Stimulated activated CD4-positive, alpha-beta T cell treated with anti-CD3 and anti-CD28 coated beads, Interleukin-15, amount 100 ng/mL, for 48 hours (primary cell): ENCODE measurements at places on chromosomes 5 and 9.

DNA sequence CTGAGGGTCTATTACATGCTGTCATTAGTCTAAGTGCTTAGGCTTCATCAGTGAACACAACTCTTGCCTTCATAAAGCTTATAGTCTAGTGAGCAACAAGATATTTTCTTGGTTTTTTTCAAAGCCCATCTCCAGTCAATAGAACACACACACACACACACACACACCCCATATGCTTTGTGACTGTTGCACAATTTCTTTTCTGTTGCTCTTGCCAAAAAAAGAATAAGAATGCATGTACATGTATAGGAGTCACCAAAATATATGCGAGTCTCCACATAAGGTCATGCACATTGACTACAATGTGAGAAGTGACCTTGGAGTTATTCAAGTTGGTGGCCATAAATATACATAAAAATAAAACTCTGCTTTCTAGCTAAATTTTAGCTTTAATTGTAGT is 351.5 kb upstream of the TLE4 start:
- no peak for DNase-seq

DNA sequence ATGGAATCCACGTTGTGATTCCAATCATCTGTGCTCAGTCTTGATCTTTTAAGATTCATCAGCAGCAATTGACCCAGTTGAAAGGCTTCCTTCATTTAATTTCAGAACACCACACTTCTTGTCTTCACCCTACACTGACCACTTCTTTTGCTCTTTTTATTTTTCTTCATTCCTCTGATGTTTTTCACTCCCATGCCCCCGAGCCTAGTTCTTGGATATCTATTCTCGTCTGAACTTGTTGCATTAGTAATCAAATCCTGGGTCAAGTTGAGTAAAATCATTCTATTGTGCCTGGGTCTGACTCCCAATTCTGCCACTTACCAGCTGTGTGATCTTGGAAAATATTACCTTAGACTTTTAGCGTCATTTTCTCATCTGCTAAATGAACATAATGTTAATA is 356.5 kb downstream of the CDH12 start:
- DNase-seq = no peak

GRCh38 chr5:90169078-90169477 is 240.5 kb downstream of the CETN3 start:
- DNase-seq = no peak

- no peak for DNase-seq
Measured at GRCh38 chr5:5588386-5588785, 165.9 kb downstream of the ICE1 start.

GRCh38 chr9:106700676-106701075 is 162.3 kb upstream of the ZNF462 start:
- no peak for DNase-seq

DNA sequence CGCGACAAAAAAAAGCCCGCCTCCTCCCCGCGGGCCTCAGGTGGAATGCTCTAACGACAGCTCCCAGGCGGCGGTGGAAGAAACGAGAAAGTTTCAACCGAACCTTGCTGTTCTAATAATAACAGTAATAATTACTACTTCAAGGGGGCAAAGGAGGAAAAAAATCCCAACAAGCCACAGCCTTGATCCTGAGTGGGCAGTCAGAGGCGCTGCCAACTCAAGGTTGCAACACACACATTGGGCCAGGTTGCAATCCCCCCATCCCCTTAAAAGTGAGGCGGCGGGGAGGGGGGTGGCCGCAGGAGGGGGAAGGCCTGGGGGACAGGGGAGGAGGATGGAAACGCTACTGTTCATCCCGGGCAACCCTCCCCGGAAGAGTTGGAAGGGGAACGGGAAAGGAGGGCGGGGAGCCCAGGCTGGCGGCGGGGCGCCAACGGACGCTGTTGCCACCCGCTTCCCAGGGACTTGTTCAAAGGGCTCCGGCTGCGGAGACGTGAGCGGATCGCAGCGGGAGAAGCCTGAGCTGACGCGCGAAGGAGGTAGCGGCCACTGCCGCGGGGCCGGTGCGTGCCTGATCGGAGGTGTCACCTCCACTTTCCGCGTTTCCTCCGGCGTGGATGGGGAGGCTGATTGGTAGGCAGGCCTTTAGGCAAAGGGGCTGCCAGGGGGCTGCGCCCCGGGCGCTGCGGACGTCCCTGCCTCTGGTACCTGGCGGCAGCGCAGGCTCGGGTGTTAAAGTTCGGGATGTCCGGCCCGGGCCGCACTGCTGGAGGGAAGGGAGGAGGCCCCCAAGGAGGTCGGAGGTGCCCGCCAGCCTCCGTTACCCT is 647 bp downstream of the SMARCA2 start:
- peak; percentile 41 for DNase-seq

DNA sequence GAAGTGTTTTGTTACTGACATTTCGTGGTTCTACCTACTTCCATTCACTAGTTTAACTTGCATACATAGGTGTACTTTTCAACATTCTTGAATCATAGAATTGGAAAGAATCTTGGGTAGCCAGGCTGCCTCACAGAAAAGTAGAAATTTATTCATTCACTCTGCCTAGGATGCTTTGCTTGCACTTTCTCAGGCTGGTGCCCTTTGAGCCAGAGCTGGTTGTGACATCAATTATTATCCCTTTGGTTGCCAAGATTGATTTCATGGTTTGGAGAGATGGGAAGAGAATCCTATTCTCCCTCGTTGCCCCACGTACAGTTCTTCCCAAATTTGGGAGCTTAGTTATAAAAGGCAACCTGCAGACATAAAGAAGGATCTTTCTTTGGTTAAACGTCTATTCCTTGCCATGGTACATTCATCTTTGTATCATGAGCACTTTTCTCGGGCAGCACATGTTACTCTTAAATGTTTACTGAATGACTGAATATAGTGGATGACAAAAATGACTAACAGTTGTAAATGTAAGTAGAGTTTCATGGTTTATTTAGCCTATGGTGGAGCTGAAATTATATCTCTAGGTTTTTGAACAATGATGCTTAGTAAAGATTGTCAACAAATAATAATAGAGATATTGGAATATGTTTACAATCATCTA is 195.5 kb downstream of the COMMD10 start:
- DNase-seq = no peak

DNA sequence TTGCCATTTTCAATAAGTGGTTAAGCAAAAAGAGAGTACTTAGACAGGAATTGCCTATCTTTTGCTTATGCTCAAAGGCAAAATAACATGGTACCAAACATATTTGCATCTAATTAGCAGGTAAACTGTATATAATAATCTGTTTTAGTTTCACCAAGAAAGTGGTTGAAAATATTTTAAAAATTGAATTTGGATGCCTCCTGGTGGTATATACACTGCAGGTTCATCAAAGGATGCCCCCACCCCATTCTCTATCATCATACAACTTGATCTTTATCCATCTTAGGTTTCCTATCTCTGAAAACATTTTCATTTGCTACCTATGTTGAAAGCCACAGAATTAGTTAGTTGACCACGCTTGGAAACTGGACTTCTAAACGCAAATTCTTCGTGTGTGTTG is 47.0 kb upstream of the MROH2B start:
- DNase-seq = no peak

DNA sequence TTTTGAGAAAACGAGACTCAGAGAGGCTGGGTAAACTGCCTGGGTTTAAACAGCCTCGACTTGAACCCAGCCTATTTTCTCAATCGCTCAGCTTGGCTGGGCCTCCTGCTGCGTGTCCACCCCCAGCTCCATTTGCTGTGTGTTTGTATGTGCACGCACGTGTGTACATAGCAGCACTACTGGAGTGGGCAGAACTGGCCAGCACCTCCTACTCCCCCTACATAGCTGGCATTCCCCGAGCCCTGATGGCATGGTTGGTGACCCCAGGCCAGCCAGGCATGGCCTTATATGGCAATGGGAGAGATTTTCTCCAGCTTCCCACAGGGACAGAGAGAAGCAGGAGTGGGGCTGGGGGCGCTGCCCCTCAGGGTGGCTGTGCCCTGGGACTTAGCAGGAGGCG is 4.1 kb downstream of the AIF1L start:
- no peak for DNase-seq

- no peak for DNase-seq
Measured at GRCh38 chr9:72590824-72591223, 69.4 kb downstream of the TMC1 start.

DNA sequence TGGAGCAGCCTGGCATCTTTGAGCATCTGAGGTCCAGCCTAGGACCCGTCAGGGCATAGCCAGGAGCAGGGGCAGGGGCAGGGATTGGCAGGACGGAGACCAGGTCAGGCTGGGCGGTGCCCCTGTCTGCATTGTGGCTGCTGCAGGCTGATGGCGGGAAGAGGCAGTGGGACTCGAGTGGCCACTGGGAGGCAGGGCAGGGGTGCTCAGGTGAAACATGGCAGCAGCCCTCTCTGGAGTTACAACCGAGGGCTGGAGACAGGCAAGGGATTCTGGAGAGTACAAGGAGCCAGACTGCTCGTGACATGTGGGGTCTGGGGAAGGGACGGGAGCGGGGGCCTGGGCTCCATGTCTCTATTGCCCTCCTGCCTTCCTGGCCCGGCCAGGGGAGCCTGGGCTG is 97.4 kb upstream of the RAPGEF1 start:
- DNase-seq = no peak

DNA sequence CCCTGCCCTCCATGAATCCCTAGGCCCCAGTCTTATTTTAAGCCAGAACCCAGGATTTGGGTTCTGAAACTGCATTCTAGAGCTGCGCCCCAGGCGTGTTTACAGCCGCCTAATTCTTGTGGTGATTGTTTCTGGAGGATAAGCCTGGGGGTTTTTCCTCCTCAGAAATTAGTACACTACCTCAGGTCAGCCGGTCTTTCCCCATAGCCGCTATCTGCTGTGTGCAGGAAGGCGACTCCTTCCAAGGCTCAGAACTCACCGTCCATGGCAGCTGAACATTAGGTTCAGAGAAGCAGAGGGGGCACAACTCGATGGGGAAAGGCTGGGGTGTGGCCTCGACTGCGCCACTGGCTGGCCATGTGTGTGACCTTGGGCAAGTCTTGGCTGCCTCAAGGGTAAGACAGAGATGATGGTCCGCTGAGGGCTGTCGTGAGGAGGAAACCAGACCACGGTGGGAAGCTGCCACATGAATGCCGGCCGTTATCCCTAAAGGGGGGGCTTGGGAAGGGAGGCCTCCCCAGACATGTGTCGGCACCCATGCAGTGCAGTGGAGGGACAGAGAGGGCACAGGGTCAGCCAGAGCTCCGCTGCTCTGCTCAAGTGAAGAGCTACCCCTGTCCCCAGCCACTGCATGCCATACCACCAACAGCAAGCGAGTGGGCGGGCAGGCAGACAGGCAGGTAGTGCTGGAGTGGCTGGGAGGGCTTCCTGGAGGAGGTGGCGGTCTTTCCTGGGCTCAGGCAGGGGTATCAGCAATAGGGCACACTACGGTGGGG is 28.9 kb downstream of the SHB start:
- no peak for DNase-seq

DNA sequence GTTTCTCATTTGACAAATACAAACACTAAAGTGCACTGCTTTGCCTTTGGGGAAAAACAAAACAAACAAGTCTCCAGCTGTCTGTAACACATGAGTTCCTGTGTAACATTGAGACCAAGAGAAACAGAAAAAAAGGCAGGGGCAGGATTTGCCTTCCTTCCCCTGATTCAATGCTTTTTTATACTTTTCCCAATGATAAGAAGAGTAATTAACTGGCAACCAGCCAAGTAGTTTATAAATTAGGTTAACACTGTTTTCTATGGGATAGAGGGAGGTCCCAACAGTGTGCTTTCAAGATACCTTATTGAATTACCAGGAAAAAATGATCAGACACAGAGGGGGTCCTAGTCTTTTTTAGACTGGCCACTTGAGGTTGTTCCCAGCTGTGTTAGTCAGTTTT is 346.8 kb downstream of the TRIM36 start:
- no peak for DNase-seq

GRCh38 chr5:61319388-61320146 is 12.5 kb upstream of the ZSWIM6 start:
- no peak for DNase-seq

DNA sequence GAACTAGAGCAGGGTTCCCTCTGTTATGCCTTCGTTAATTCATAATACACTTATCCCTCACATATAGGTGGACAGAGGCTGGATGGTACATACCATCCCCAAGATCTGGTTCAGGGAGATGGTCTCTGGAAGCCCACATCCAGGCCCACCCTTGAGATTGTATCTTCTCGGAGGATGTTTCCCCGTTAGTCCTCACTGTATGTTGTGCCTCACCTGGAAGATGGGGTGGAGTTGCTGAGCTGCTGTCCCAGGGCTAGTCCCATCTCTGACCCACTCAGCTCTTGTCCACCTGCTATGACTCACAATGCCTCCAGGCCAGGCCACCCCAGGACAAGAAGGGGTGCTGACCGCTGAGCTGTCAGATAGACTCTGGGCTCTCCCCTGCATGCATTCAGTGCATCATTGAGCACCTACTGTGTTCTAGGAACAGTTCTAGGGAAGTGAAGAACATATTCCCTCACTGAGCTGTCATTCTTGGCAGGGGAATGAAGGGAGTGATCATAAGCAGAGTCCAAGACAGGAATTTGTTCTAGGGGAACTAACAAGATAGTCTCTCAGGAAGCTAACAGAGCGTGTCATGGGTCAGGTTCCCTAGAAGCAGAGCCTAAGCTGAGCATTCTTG is at the start of gene CBY3:
Gene CBY3, minus strand, starts transcription at position 255 of the 622 bp plus-strand sequence. Its CDS starts 116 bp downstream, at position 139.
- DNase-seq = no peak

DNA sequence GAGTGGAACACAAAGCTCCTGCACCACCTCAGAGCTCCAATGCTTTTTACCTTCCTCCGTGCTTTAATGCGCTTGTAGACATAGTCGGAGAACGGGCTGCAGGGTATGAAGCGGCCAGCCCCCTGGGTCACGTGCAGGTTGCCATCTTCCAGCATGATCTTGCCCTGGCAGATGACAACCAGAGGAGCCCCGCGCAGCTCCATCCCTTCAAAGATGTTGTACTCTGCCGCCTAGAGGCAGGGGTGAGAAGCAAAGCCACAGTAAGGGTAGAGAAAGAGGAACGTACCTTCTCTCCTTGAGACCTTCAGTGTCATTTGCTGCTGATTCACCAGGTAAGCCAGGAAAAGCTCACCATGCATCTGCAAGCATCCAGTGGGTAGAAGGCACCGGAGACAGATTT is 112.3 kb downstream of the DPYSL3 start:
- DNase-seq = no peak

GRCh38 chr9:68705531-68706362 is 707 bp downstream of the PIP5K1B start:
- DNase-seq = no peak

GRCh38 chr5:112005623-112005930 is 248.6 kb upstream of the NREP start:
- DNase-seq = no peak

GRCh38 chr5:135436951-135437418 is 10.2 kb downstream of the DCANP1 start:
- no peak for DNase-seq

- DNase-seq = no peak
Measured at GRCh38 chr9:19036611-19037010, 3.6 kb upstream of the SAXO1 start.

GRCh38 chr5:58493141-58493540 is 1.9 kb downstream of the GAPT start:
- no peak for DNase-seq

DNA sequence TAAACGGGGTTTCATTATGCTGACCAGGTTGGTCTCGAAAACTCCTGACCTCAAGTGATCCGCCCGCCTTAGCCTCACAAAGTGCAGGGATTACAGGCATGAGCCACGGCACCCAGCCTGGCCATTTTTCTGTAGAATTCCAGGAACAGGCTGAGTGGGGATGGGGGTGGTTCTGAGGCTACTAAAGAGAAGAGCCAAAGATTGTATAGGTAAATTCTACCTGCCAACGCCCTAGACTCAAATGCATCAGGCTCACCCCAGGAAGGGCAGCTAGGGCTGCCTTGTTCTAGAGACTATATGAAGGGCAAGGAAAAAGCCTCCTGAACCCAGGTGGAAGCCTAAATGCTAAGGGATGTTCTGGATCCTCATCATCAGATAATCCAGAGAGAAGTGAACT is 1.6 kb upstream of the C5orf52 start:
- no peak for DNase-seq

- DNase-seq = no peak
Measured at GRCh38 chr9:69535286-69535832, 136.8 kb downstream of the APBA1 start.
